ENCODE measurements at places on chromosomes 2 and 18.

- no peak for DNase-seq
Observed at GRCh38 chr2:119377993-119378345, 11.2 kb downstream of the DBI start.

GRCh38 chr2:60980071-60980815, 37.3 kb upstream of the PEX13 start:
- DNase-seq = no peak

- no peak for DNase-seq
Observed at GRCh38 chr2:206173147-206173546, 13.5 kb downstream of the EEF1B2 start.

GRCh38 chr2:195628666-195629065, 28.4 kb upstream of the SLC39A10 start:
- no peak for DNase-seq

DNA sequence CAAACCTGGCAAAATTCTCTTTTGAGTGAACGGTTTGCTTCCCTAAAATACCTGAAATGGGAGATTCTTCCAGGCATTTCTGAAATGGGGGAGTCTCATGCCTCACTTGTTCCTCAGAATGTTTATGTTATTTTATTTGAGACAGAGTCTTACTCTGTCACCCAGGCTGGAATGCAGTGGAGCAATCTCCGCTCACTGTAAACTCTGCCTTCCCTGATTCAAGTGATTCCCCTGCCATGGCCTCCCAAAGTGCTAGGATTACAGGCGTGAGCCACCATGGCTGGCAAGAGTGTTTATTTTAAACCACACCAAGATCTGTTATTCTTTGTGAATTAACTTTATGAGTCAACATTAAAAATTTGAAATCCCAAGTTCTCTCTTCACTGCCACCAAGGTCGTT, 6.4 kb upstream of the FHL2 start:
- no peak for DNase-seq

DNA sequence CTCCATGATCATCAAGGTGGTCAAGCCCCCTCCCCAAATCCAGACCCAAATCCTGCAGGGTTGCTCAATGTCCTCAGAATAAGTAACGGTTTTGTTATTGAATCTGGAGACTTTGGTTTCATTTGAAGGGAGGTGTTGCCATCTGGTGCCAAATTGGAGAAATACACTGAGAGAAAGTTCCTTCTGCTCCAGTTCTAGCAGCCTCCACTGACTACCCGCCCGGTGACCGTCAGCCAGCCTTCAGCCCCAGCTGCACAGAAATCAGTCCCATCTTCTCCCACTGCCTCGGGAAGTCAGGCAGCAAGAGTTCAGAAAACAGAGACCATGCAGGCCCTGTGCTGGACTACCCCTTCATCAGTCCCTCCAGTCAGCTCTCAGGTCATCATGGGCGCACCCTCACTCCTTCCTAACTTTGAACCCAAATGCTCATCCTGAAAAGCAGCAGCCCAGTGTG, 38.7 kb downstream of the PKDCC start:
- DNase-seq = no peak

All from glomerular endothelial cell (primary cell).